ENCODE measurements at places on chromosomes 1 and 21. TPM values are rescaled to one million over a fixed set of nuclear protein-coding genes. Genes with fewer than 3 reads are reported as not detected.

DNA sequence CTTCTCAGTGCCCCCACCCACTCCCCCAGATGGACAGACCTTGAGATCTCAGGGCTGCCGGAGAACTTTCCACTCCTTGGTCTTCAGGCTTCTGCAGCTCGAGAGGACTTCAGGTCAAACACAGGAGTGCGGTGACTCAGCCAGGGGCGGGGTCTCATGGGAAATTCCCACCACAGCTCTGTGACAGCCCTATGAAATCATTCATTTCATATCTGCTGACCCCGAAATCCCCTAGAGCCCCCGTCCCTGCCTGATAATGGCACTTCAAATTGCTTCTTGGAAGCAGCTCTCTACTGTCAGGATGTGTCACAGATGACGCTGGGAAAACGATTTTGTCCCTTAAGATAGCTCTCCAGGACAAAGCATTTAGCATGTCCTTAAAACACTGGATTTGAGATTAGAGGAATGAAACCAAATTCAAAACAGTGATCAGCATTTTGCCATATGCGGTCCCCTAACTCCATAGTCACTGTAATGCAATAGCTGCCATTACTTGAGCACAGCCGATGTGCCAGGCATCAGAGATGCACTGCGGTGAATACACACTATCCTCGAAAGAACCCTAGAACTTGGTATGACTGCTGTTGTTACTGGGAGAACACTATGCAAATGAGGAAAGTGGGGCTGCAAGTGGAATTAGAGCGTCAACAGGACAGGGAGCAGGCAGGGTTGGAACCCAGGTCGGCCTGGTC is at the start of gene TNFRSF9:
Gene TNFRSF9 (minus strand): TSS at position 95 of the 692 bp plus-strand sequence. CDS start 845 bp downstream, outside the sequence.
- no peak for DNase-seq

GRCh38 chr1:8142955-8143629 is 117.0 kb upstream of the ERRFI1 start:
- no peak for DNase-seq

GRCh38 chr1:9183898-9184297 is 50.7 kb upstream of the H6PD start:
- DNase-seq: no peak

The CFAP107 gene
- not detected for total RNA-seq

The TNFRSF18 gene
- total RNA-seq: not detected

The PKLR gene
- total RNA-seq: not detected
